ENCODE measurements at places on chromosomes 16 and 17. TPM values are rescaled to one million over a fixed set of nuclear protein-coding genes. Genes with fewer than 3 reads are reported as not detected.

DNA sequence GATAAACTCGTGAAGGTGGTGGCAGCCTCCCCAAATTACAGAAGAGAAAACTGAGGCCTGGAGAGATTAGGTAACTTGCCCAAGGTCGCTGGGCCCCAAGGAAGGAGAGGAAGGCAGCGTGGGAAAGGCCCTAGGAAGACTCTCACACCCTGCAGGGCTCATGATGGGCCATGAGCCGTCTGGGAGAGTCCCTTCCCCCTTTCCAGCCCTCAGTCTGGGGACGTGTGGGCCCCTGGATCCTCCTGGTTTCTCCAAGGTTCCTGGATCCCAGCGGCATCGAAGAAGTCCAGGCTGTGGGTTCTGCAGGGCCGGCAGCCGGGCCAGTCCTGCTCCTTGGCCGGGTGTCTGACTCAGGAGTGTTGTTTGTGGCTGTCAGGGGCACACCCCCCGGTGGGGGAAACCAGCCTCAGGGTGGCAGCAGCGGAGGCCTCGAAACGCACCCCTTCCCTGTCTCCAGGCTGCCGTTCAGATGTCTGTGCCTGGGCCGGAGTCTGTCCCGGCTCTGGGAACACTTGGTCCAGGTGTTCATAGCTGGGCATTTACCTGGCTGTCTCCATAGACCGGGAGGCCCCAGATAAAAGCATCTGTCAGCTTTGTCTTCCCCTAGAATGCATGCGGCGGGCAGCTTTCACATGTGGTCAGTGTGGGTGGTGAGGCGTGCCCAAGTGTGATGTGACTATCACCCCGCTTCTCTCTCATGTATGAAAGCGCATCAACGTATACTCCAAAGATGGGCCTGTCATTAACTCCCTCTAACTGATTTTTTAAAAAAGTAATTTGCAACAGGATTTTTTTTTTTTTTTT is 3.7 kb upstream of the RAP1GAP2 start:
- DNase-seq: no peak
- no peak overlapping the region for H3K4me3 ChIP-seq
- no peaks in the 10 kb centered on the region for H3K4me1 ChIP-seq

DNA sequence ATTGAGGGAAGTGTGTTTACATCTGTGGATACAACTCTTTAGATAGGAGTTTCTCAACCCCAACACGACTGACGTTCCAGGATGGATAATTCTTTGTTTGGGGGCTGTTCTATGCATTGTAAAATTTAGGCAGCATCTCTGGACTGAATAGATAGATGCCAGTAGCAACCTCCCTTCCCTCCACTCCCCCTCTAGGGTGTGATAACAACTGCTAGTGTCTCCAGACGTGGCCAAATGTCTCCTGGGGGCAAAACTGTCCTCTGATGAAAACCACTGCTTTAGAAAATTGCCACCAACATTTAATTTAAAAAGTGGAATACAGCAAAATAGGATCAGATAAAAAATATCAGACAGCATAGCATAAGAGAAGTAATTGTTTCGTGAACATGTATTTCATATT is 79.9 kb downstream of the HS3ST3A1 start:
- no peaks in the 10 kb centered on the region for H3K27me3 ChIP-seq
- no peak overlapping the region for H3K27ac ChIP-seq
- peaks cover 15% of the 10 kb centered on the region for H3K4me1 ChIP-seq
- peaks cover 7% of the 10 kb centered on the region for H3K36me3 ChIP-seq
- H3K4me3 ChIP-seq: no peak overlapping the region
- no peak for DNase-seq

GRCh38 chr16:50478075-50478772 is 70.0 kb upstream of the NKD1 start:
- H3K27ac ChIP-seq: no peak overlapping the region
- DNase-seq: no peak
- H3K27me3 ChIP-seq: no peaks in the 10 kb centered on the region
- H3K4me1 ChIP-seq: no peaks in the 10 kb centered on the region
- H3K36me3 ChIP-seq: no peaks in the 10 kb centered on the region

DNA sequence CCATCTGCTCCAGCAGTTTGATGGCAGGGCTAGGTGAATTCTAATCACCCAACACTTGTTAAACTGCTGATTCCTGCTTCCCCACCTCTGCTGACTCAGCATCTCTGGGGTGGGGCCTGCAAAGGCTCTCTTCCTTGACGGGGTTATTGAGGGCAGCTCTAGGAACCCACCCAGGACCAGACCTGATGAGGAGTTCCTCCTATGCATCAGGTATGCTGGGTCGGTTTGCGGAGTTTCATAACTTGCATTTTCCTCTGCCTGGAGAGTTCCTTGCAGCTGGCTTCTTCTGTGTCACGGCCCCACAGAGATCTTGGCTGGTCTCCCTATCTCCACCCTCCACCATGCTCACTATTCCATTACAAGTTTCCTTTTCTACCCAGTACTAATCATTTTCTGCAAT is 93.4 kb upstream of the CCL2 start:
- peaks cover 66% of the 10 kb centered on the region for H3K27me3 ChIP-seq
- no peak overlapping the region for H3K4me3 ChIP-seq
- no peak overlapping the region for H3K27ac ChIP-seq
- H3K4me1 ChIP-seq: no peaks in the 10 kb centered on the region
- H3K36me3 ChIP-seq: no peaks in the 10 kb centered on the region
- DNase-seq: no peak

DNA sequence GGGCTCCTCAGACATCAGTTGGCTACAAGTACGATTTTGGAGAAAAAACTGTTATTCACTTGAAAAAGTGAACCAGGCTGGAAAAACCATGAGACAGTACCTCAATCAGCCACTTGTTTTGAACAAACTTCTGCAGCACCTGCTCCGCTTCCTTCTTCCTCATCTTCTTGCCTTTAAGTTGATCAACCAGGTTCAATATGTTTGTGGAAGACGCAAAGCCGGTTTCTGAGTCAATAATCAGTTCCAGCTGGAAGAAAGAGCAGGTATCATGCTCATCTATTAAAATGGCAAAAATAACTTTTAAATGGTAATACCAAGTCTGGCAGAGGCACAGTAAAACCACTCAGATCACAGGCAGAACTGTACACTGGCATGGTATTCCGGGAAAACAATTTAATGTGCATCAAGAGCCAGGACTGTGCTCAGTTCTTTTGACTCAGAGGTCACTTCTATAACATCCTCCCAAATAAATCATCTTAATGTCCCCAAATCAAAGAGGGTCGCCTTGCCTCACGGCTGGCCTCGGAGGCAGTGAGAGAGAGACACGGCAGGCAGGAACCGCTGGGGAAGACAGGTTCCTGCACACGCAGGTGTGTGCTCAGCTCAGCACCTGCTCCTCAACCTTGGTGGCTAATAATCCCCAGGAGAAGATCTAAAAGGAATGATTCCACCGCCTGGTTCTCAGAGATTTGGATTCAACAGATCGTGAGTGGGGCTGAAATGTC is 29.7 kb downstream of the KDM8 start:
- H3K36me3 ChIP-seq: peaks cover 3% of the 10 kb centered on the region
- H3K27ac ChIP-seq: no peak overlapping the region
- H3K27me3 ChIP-seq: no peaks in the 10 kb centered on the region

DNA sequence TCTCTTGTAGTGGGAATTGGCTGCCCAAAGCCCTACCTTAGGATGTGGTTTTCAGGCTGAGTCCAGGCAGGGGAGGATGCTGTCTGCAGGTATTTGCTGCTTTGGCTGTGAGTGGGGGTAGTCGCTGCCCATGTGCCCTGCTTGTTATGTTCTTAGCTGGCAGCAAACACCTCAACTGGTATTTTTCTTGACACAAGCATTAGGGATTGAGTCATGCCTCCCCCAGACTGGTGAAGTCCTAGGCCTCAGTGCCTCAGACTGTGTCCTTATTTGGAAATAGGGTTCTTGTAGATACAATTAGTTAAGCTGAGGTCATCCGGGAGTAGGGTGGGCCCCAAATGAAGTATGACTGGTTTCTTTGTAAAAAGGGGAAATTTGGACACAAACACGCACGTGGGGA is 808.3 kb upstream of the EEF2KMT start:
- H3K27me3 ChIP-seq: no peaks in the 10 kb centered on the region
- no peak for DNase-seq
- no peaks in the 10 kb centered on the region for H3K4me1 ChIP-seq

GRCh38 chr16:85132456-85133289 is 20.4 kb upstream of the CIBAR2 start:
- peaks cover 25% of the 10 kb centered on the region for H3K4me1 ChIP-seq
- DNase-seq: peak; percentile 56
- H3K4me3 ChIP-seq: no peak overlapping the region

DNA sequence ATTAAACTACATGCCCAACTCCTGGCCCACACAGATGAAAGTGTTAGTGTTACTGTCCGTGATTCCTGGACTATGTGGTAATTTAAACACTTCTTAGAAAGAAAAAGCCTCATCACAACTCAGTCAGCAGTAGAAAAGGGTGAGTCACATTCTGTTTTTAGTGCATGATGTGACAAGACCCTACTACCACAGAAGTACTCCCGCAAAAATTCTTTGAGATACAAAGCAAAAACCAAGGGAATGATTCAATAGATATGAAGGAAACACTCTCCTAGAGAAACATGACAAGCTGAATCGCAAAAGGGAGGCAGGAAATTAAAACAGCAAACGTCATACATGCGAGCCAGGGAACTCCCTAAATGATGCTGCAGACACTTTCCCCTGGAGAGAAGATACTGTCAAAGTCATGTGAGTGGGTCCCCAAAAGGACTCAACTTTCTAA is 14.4 kb downstream of the SNN start:
- H3K27ac ChIP-seq: peak overlapping the region; percentile 81
- no peaks in the 10 kb centered on the region for H3K27me3 ChIP-seq
- no peak overlapping the region for H3K4me3 ChIP-seq
- DNase-seq: peak; percentile 95

- no peak for DNase-seq
- H3K27me3 ChIP-seq: no peaks in the 10 kb centered on the region
- peaks cover 27% of the 10 kb centered on the region for H3K36me3 ChIP-seq
Observed at GRCh38 chr16:89268585-89268984, 51.1 kb downstream of the ZNF778 start.

GRCh38 chr17:66466840-66467367 is 164.5 kb downstream of the PRKCA start:
- DNase-seq: peak; percentile 98
- H3K4me3 ChIP-seq: peak overlapping the region; percentile 56
- no peaks in the 10 kb centered on the region for H3K27me3 ChIP-seq
- H3K27ac ChIP-seq: peak overlapping the region; percentile 95
- no peaks in the 10 kb centered on the region for H3K36me3 ChIP-seq
- peaks cover 59% of the 10 kb centered on the region for H3K4me1 ChIP-seq

GRCh38 chr16:56195151-56195550 is 3.9 kb downstream of the GNAO1 start:
- no peaks in the 10 kb centered on the region for H3K36me3 ChIP-seq
- H3K27me3 ChIP-seq: peaks cover 51% of the 10 kb centered on the region
- DNase-seq: no peak
- H3K27ac ChIP-seq: no peak overlapping the region
- no peaks in the 10 kb centered on the region for H3K4me1 ChIP-seq

DNA sequence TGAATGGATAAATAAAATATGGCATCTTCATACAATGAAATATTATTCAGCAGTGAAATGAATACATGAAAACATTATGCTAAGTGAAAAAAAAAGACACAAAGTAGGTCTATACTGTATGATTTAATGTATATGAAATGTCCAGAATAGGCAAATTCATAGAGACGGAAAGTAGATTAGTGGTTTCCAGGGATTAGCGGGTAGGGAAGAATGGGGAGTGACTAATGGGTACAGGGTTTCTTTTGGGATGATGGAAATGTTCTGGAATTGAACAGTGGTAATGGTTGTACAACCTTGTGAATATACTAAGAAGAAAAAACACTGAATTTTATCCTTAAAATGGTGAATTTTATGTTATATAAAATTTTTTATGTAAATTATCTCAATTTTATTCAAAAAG is 8.5 kb upstream of the MYCBPAP start:
- H3K27ac ChIP-seq: no peak overlapping the region
- H3K4me1 ChIP-seq: peaks cover 5% of the 10 kb centered on the region
- no peaks in the 10 kb centered on the region for H3K27me3 ChIP-seq
- DNase-seq: no peak
- H3K4me3 ChIP-seq: no peak overlapping the region

GRCh38 chr16:3498988-3499387 is 1.8 kb upstream of the CLUAP1 start:
- no peak overlapping the region for H3K27ac ChIP-seq
- H3K36me3 ChIP-seq: no peaks in the 10 kb centered on the region
- DNase-seq: no peak
- no peak overlapping the region for H3K4me3 ChIP-seq

DNA sequence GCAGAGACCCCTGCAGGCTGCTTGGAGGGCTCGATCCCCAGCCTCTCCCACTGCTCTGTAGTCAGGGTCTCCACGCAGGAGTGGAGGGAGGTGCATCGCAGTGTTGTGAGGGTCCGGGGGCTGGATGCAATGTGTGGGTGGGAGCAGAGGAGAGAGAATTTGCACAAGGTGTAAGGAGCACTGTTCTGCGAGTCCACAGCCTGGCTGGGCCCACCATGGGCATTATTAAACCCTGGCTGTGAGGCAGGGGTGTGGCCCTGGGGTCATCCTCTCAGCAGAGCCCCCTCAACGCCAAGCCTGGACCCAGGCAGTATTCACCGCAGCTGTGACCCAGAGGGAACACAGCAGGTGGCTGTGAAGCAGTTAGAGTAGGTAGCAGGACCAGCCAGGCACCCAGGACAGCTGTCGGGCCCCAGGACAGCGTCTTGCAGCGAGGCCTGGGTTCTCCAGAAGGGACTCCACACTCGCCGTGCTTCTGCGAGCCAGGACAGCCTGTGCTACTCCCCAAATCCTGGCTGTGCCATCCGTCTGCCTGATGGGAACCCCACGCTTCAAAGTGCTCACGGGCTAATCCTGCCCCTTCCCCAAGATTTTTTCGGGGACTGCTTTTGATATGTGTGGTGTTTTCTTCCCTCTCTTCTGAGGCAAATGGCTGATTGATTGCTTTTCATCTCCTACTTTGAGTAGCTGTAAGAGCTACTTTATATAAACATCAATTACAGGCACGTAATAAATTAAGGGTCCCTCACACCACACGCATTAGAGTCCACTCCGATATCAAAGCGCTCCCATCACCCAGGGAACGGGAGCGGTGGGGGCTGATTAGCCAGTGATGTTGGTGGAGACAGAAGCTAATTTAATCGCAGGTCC is 100.9 kb upstream of the GSE1 start:
- no peaks in the 10 kb centered on the region for H3K36me3 ChIP-seq
- DNase-seq: no peak
- H3K4me3 ChIP-seq: no peak overlapping the region

DNA sequence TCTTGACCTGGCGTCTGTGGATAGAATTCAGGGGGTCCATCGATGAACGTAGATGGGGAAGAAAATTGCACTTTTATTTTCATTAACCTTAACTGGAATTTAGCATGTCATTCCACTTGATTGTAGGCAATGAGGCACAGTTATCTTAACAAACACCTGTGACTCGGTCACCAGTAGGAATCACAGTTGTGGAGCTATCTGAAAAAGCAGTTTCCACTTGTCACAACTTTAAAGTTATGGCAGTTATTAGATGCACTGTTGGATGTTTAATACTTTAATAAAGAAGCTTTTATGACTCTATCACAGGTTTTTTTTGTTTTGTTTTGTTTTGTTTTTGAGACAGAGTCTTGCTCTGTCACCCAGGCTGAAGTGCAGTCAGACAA is 83.7 kb upstream of the LGALS9 start:
- H3K27me3 ChIP-seq: no peaks in the 10 kb centered on the region
- no peak overlapping the region for H3K27ac ChIP-seq
- H3K4me1 ChIP-seq: peaks cover 6% of the 10 kb centered on the region
- H3K4me3 ChIP-seq: no peak overlapping the region
- no peaks in the 10 kb centered on the region for H3K36me3 ChIP-seq

- H3K4me3 ChIP-seq: no peak overlapping the region
- no peaks in the 10 kb centered on the region for H3K4me1 ChIP-seq
- H3K27ac ChIP-seq: no peak overlapping the region
- H3K36me3 ChIP-seq: no peaks in the 10 kb centered on the region
Observed at GRCh38 chr17:79083191-79083971, 8.8 kb downstream of the ENGASE start.

The TBC1D3I gene
- not detected for total RNA-seq

The OR1F1 gene
- total RNA-seq: not detected

The NXN gene
- total RNA-seq: 51.7 TPM

The SOX15 gene
- total RNA-seq: 3.9 TPM

The HSPB9 gene
- not detected for total RNA-seq
